ENCODE measurements at places on chromosomes 2 and 18.

DNA sequence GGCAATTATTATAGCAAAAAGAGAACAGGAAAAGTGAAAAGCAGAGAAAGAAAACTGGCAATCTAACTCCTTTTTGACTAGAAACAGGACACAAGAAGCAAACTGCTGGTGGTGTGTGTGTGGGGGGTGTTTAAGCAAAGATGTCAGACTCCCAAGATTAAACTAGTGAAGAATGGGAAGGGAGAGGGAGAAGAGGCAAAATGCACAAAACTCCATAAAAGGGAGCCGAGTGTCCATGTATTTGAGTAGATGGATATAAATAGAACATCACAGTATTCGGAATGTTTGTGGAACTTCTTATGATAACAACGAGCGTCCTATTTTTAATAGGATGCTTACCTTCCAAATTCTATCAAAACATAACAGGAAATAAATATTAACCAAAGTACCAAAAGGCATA lies 179.8 kb upstream of the TRIB2 start:
- DNase-seq = no peak

DNA sequence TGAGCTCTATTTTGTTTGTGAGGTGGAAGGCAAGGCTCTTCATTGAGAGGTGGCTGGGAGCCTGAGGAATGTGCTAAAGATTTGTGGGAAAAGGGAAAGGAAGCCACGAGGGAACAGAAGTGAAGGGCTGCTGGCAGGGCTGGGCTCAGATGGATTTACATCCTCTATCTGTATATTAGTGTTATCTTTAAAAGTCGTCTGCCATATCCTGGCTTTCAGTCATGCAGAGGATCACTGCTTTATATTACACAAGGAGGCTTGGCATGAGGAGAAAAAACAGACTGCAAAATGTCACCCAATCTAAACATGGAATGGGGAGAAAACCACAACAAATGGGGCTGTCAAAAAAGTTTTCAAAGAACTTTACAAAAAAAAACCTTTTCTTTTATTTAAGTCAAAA lies 434.4 kb downstream of the HRH4 start:
- DNase-seq = no peak

- no peak for DNase-seq
Measured at GRCh38 chr2:21407851-21408250, 284.1 kb downstream of the TDRD15 start.

DNA sequence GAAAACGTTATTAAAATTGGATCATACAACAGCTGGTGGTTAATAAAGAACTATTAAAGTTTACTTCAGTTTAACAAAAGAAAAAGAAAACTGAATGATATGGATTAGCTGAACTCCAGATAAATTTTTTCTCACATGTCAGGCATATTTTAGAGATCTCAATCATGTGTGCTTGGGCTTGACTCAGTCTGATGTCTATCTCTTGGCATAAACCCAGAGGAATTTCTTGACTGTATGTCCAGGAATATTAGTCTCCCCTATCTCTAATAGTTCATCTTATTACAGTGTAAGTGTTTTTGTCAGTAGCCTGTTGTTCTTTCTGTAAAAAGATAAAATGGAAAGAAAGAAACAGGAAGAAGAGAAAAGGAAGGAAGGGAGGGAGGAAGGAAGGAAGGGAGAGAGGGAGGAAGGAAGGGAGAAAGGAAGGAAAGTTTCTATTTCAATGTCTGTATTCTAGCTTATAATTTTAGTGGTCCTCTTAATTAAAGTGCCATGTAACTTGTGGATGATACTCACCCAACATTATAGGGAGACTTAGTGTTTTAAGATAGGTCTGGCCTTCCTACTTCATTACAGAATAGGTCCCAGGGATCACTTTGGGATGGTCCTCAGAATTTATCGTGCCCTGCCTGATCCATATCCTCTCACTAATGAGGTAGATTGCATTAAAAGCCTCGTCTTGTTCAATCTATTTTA lies 99.7 kb upstream of the UGP2 start:
- DNase-seq = peak; percentile 56

GRCh38 chr2:86671337-86671981 lies 47.8 kb upstream of the RNF103 start:
- DNase-seq = peak; percentile 17

DNA sequence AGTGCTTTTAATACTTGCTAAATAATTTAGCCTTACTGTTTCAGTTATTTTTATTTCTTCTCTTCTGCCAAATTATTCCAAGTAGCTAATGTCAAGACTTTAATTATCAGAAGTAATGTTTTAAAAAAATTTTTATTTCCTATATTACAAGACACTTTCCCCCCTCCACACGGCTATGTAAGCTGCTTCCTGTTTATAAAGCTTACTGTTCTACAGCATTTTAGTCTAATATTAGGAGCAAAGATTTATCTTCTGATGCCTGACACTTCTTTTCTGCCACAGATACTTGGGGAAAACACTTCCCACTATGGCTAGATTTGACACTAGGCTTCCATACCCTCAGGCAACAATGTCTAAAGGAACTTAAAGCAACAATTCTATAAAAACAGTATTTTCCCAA lies 62.3 kb downstream of the ROCK1 start:
- DNase-seq = no peak

DNA sequence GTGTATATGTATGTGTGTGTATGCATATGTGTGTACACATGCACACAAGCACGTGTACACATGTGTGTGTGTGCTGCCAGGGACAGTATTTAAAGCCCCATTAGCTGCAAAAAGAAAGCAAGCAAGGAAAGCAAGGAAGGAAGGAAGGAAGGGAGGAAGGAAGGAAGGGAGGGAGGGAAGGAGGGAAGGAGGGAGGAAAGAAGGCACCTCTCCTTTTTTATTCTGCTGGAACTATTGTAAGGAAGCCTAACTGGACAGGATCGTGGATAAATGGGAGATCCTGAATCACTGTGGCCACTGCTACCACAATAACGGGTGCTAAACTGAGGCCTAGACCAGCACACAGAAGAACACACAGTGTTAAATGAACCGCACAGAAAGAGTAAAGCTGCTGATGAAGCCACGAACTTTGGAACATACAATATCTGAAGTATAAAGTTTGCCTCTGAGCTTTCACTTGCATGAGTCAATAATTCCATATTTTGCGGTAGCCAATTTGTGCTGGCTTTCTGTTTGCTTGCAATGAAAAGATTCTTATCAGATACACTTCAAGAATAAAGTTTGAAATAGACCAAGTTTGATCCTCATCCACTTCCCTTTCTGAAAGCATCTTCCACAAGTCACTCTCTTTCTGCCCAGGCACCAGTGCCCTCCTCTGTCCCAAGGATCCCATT lies 15.5 kb downstream of the CACNB4 start:
- DNase-seq = no peak

DNA sequence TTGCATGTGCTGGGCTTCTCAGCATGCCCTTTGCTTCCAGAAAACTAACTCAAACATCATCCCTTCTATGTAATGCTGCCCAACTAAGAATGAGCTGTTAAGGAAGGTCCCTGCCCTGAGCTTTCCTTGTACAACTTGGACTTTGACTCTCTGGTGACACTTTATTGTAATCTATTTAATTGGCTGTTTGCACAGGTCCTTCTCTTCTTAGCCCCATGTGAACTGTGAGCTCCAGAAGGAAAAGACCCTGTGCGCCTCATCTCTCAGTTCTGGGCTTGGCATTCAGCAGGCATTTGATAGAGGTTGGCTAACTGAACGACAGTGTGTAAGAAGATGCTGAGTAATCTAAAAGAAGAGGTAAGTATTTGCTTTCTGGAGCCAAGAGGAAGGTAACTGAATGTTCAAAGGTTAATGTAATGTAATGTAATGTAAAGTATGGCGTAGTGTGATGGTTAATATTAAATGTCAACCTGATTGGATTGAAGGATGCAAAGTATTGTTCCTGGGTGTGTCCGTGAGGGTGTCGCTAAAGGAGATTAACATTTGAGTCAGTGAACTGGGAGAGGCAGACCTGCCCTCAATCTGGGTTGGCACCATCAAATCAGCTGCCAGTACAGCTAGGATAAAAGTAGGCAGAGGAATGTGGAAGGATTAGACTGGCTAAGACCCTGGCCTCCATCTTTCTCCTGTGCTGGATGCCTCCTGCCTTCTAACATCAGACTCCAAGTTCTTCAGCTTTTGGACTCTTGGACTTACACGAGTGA lies 60.8 kb upstream of the CCDC195 start:
- DNase-seq = no peak

GRCh38 chr18:11728249-11728648 lies 39.2 kb downstream of the GNAL start:
- no peak for DNase-seq

GRCh38 chr2:46306988-46307655 lies 9.9 kb downstream of the EPAS1 start:
- DNase-seq = no peak
